ENCODE measurements at places on chromosomes 3 and 15. TPM values are rescaled to one million over a fixed set of nuclear protein-coding genes. Genes with fewer than 3 reads are reported as not detected.

DNA sequence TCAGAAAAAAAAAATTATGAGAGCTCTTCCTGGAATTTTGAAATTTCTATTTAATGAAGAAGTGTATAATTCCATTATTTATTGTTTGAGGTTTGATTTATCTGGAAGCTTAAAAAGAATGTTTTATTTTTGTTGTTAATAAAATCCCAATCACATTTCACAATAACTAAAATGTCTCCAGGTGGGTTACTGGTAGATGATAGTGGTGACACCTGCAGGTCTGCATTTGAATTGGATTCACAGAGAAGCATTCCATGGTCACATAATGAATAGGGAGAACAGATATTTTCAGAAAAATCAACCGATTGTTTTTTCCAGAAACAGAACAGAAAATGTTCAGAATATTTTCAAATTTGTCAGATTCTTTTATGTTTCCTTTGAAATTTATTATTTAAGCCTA, 48.3 kb downstream of the ASB7 start:
- no peaks in the 10 kb centered on the region for H3K27me3 ChIP-seq
- H3K36me3 ChIP-seq = no peaks in the 10 kb centered on the region
- H3K4me3 ChIP-seq = no peak overlapping the region
- no peaks in the 10 kb centered on the region for H3K4me1 ChIP-seq

GRCh38 chr3:64393193-64393592, 167.9 kb upstream of the PRICKLE2 start:
- H3K36me3 ChIP-seq = no peaks in the 10 kb centered on the region
- DNase-seq = no peak
- H3K4me1 ChIP-seq = peaks cover 28% of the 10 kb centered on the region
- no peak overlapping the region for H3K27ac ChIP-seq
- no peaks in the 10 kb centered on the region for H3K27me3 ChIP-seq

DNA sequence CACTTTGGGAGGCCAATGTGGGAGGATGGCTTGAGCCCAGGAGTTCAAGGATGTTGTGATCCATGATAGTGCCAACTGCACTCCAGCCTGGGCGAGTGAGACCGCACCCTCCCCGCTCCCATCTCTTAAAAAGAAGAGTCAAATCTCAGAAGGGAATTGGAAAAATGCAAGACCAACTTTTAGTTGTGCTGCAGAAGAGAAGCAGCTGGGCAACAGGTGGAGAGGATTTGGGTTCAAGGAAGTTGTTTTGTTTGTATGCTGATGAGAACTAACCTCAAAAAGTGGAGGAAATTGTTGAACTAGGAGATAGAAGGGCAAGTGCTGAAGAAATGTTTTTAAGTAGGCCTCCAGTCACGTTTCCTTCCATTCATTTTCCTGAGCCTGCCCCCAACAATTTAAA, 12.8 kb upstream of the PDCD7 start:
- DNase-seq = no peak
- no peak overlapping the region for H3K4me3 ChIP-seq
- no peaks in the 10 kb centered on the region for H3K4me1 ChIP-seq
- H3K27ac ChIP-seq = no peak overlapping the region
- H3K36me3 ChIP-seq = peaks cover 1% of the 10 kb centered on the region
- no peaks in the 10 kb centered on the region for H3K27me3 ChIP-seq

DNA sequence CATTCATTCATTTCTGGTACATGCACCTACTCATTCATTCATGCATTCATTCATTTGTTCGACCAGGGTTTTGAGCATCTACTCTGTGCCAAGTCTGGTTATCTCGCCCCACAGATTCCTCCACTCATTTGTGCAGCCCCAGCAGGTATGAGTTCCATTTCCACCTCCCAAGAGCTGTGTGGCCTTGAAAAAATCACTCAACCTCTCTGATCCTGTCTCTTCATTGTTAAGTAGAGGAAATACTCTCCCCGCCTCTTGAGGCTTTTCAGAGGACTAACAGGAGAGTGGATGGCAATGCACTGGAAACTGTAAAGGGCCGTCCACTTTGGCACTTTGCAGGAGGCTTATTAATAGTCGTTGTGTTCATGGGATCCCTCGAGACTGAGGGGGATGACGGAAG, 61.8 kb downstream of the CYP11A1 start:
- H3K4me1 ChIP-seq = peaks cover 87% of the 10 kb centered on the region
- no peak overlapping the region for H3K27ac ChIP-seq
- peaks cover 16% of the 10 kb centered on the region for H3K27me3 ChIP-seq
- no peak overlapping the region for H3K4me3 ChIP-seq
- DNase-seq = no peak

GRCh38 chr3:12473511-12473910, 10.8 kb upstream of the TSEN2 start:
- DNase-seq = no peak
- H3K27ac ChIP-seq = no peak overlapping the region
- H3K27me3 ChIP-seq = no peaks in the 10 kb centered on the region
- H3K4me3 ChIP-seq = no peak overlapping the region

DNA sequence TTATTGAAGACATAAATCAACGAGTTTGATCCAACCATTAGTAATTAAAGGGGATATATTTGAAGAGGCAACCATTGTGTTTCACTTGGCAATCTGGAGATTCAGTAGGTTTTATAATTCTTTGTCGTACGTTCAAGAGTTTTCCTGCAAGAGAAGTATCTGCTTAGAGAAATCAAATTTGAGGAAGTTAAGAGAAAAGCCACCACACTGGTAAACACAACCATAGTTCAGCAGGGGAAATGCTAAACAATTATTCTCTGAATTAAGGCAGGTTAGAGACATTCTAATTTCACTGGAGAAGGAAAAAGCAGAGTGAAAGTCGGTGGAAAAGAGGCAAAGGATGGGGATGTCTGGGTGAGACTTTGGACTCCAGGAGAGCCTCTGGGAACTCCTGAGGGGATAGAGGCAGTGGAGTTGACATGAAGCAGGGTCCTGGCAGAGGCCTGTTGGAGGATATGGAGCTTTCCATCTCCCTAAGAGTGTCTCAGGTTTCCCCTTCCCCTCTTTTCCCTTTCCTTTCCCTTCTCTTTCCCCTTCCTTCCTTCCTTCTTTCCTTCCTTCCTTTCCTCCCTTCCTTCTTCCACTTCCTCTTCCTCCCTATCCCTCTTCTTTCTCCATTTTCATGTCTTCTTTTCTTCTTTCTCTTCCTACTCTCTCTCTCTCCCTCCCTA, 26.5 kb downstream of the SPINK8 start:
- DNase-seq = no peak
- peaks cover 38% of the 10 kb centered on the region for H3K27me3 ChIP-seq
- peaks cover 16% of the 10 kb centered on the region for H3K36me3 ChIP-seq
- H3K4me3 ChIP-seq = no peak overlapping the region

- no peak for DNase-seq
- H3K4me1 ChIP-seq = peaks cover 3% of the 10 kb centered on the region
- no peak overlapping the region for H3K4me3 ChIP-seq
- H3K27ac ChIP-seq = no peak overlapping the region
Measured at GRCh38 chr15:59307165-59307537, 65.5 kb downstream of the MYO1E start.

GRCh38 chr3:14246414-14246813, 67.8 kb downstream of the LSM3 start:
- no peak overlapping the region for H3K27ac ChIP-seq
- H3K4me3 ChIP-seq = no peak overlapping the region
- no peak for DNase-seq
- H3K36me3 ChIP-seq = peaks cover 2% of the 10 kb centered on the region
- H3K4me1 ChIP-seq = peaks cover 30% of the 10 kb centered on the region

DNA sequence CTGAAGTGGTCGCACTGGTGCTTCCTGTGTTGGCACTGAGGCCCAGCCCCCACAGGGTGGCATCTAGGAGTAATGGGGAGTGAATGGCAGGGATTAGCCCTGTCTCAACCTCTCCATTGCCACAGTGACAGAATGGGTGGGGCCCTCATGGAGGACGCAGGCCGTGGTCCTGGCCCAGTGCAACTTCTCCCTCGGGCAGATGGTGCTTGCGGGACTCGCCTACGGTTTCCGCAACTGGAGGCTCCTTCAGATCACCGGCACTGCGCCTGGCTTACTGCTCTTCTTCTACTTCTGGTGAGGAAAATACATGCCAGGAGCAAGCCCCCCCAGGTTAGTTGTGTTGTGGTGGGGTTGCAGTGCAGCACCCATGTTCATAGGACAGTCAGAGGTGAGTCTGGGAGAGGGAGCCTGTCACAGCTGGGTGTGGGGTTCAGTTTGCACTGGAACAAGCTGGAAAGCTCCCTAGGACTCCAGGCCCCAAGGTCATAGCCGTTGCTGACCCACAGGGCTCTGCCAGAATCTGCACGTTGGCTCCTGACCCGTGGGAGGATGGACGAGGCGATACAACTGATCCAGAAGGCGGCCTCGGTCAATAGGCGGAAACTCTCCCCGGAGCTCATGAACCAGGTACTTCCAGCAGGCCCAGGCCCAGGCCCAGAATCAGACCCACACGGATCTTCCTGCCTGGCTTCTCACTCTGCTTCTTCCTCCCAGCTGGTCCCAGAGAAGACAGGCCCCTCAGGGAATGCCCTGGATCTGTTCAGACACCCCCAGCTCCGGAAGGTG, 7.0 kb upstream of the SLC22A14 start:
- no peak overlapping the region for H3K4me3 ChIP-seq
- H3K4me1 ChIP-seq = peaks cover 5% of the 10 kb centered on the region
- peaks cover 2% of the 10 kb centered on the region for H3K36me3 ChIP-seq
- H3K27me3 ChIP-seq = no peaks in the 10 kb centered on the region

DNA sequence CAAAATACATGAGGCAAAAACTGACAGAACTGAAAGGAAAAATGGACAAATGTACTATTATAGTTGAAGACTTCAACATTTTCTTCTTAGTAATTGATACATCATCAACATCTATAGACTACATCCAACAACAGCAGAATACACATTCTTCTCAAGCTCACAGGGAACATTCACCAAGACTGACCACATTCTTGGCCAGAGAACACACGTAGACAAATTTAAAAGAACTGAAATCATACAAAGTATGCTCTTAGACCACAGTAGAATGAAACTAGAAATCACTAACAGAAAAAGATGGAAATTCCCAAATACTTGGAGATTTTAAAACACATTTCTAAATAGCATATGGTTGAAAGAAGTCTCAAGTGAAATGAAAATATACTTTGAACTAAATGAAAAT, 55.1 kb upstream of the NSMCE3 start:
- H3K27ac ChIP-seq = no peak overlapping the region
- H3K4me3 ChIP-seq = no peak overlapping the region
- peaks cover 13% of the 10 kb centered on the region for H3K4me1 ChIP-seq
- no peak for DNase-seq

The HTR3E gene
- not detected for total RNA-seq

The MEGF11 gene
- total RNA-seq = 1.0 TPM

The TEX55 gene
- not detected for total RNA-seq

The RARB gene
- total RNA-seq = 1.9 TPM

All from neural crest cell (in vitro differentiated cells).